ENCODE measurements at places on chromosomes 1 and 21.

DNA sequence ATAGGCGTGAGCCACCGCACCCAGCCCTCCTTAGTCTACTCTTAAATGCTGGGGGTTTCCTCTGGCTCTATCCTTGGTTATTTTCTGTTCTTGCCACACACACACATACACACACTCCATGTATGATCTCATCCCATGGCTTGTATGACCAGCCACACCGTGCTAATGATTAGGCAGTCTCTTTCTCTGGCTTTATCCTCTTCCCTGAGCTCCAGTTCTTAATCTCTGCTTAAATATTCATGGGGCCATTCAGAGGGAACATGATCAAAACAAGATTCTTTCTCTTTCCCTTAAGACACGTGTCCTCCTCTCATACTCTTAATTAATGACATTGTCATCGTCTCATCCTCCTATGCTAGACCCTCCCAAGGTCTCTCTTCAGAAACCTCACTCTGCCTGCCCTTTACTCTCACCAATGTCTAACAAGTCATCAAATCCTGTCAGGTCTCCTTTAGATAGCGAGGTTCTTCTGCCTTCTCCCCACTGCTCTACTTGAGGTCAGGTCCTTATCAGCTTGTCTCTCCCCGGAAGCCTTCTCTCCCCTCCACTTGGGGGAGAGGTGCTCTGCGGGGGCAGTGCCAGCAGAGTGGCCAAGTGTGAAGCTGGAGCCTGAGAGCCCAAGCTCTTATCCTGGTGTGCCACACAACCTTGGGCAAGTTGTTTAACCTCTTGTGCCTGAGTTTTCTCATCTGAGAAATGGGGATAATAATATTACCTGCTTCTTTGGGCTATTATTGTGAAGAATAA is 83.0 kb upstream of the GNG12 start:
- DNase-seq, result no peak

GRCh38 chr1:243246916-243247315 is 8.2 kb downstream of the CEP170 start:
- DNase-seq, result no peak

GRCh38 chr1:42944246-42944928 is 14.3 kb downstream of the SLC2A1 start:
- no peak for DNase-seq

DNA sequence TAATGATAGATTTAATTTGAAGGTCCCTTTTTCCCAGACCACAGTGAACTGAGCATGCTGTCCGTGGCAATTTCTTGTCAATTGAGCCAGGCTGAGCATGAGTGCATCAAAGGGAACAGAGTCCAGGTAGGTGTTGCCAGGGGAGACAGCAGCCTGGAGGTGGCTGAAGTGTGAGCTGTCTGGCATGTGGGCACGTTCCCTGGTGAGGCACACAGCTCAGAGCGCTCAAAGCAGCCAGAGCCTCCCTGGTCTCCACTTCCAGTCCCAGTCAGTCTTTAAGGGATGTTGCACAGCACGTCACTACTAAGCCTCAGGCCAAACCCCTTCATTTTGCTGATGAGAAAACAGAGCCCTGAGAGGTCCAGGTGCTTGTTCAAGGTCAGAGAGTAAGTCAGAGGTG is 251.4 kb downstream of the MATN1 start:
- no peak for DNase-seq

Measured in NCI-H1436 treated with DMSO at 0.1 percent for 48 hours (cell line).